SHP77 (cell line): ENCODE measurements at places on chromosomes 11 and 22.
A peak's percentile ranks its signal among the peaks of the same experiment; 100 is the strongest.

DNA sequence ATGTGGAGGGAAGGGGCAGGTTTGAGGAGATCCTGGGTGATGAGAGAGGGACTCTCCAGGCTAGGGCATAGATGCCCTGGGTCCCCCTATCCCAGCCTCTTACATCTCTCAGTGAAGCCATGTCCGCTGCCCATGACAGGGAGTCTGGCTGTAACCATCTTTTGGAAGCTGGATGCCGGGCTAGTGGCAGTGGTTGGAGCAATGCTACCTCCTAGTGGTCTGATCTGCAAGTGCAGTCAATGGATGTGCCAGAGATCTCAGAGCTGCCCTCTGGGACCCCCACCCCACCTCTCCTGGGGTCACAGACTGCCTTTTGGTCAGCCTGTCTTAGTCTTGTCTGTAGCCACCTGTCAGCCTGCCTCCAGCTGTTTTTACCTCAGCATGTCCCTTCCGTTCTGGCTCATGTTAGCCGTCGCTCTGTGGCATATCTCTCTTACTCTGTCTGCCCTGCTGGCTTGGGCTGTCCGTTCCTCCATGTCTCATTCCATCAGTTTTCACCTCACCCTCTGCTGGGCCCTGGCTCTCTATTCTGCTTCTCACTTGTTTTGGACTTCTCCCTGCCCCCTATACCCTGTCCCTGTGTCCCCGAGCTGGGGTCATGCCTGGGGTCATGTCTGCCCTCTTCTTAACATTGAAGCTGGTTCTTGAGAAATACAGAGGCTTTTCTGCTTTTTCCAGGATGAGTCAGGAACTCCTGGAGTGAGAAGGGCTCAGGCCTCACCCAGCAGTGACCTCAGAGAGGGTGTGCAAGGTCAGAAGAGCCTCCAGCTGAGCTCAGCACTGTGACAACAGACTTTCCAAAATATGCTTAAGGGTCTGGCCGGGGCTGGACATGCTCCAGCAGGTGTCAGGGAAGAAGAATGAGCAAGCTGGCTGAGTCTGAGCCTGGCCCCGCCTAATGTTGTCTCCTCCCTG, 52.0 kb upstream of the THY1 start:
- DNase-seq, result peak; percentile 36

DNA sequence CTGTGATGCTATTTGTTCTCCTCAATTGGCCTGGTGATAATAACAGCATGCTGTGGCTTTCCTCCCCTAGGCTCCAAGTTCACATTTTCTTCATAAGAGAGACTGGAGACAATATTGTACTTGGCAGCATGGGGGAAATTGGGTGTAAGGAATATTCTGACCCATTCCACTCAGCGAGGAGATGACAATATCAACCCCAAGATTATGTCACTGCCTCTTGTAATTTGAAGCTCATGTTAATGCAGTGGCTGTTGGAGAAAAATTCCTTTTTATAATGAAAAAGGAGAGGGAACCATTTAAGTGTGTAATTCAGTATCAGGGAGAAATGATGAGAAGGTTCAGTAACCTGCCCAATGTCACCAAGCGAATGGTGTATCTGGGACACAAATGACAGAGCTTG, 665.8 kb downstream of the NTM start:
- no peak for DNase-seq

DNA sequence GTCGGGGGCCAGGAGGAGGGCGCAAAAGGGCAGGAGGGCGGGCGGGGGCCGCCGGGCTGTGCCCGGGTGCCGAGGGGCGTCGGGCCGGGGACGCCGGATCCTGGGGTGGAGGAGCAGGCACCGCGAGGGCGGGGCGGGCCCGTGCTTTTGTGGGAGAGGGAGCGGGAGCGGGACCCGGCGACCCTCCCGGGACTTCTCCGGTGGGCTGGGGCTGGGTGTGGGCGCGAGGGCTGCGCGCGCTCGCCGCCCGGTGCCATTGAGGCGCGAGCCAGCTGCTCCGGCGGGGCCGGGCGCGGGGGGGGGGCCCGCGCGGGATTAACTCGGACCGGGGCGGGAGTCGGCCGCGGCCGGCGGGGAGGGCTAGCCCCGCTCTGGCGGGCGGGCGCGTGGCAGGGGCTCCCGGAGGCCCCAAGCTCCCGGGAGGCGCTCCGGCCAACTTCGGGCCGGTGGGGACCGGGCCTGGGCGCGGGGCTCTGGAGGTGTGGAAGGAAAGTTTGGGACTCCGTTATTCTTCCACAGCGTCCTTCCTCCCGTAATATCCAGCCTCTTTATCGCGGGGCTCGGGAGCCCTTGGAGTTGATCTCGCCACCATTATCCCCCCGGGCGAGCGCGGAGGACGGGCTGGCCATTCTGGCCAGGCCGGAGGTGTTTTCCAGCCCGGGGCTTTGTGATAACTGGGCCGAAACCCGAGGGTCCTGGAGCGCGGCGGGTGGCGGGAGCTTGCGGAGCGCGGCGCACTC, 936 bp downstream of the CECR2 start:
- no peak for DNase-seq

- DNase-seq, result no peak
Measured at GRCh38 chr11:123630126-123630608, 24.3 kb downstream of the SCN3B start.

DNA sequence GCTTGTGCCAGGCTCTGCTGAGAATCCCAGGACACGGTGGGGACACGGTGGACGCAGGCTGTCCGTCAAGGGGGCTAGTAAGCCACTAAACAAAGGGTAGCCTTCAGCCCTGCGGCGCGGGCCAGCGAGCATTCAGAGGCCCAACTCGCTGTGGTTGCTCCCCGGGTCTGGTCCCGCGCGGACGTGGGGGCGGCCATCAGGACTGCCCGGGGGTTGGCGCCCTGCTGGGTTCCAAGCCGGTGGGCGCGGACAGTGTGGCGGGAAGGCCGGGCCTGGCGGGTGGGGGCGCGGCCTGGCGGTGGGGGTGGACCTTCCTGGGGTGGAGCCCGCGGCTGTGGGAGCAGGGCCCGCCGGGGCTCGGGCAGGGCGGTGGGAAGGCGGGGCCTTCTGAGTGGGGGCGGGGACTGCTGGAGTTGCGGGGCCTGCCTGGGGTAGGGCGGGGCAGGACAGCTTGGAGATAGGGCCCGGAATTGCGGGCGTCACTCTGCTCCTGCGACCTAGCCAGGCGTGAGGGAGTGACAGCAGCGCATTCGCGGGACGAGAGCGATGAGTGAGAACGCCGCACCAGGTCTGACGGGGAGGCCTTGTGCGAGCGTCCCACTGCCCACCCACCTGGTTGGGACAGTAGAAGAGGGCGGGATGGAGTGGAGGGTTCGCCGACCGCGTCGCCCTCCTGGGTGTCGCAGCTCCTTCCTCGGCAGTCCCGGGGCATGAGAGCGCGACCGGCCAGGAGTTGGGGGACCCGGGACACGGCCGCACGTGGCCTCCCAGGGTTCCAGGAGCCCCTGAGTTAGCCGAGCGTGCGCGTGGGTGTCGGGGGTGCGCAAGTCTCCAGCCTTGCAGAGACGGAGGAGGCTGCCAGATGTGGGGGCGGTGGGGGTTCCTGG, at the start of gene SERHL2:
SERHL2 (plus strand) TSS at position 482 of the 887 bp plus-strand sequence; CDS start at position 547, 65 bp downstream.
- DNase-seq, result peak; percentile 79

DNA sequence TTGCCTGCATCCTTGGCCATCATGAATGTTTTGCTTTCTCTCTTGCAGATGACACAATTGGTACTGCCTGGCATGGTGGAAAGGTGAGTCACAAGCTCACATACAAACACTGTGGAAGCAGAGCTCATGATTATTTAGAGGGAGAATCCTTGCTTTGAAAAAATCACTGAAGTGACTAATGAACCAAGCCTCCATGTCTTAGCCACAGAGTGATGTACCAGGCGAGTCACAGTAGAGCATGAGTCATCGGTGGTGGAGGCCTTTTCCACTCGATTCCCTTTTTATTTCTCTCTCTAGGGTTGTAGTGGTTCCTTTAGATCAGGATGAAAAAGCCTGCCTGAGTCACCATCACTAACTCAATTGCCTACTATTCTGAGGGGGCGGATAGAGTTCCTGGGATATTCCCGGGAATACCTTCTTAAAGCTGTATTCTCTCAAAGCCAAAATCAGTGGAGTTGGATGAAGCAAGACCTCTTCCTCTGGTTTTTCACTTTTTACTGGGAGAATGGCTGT, 49.6 kb upstream of the ALKBH3 start:
- DNase-seq, result no peak

DNA sequence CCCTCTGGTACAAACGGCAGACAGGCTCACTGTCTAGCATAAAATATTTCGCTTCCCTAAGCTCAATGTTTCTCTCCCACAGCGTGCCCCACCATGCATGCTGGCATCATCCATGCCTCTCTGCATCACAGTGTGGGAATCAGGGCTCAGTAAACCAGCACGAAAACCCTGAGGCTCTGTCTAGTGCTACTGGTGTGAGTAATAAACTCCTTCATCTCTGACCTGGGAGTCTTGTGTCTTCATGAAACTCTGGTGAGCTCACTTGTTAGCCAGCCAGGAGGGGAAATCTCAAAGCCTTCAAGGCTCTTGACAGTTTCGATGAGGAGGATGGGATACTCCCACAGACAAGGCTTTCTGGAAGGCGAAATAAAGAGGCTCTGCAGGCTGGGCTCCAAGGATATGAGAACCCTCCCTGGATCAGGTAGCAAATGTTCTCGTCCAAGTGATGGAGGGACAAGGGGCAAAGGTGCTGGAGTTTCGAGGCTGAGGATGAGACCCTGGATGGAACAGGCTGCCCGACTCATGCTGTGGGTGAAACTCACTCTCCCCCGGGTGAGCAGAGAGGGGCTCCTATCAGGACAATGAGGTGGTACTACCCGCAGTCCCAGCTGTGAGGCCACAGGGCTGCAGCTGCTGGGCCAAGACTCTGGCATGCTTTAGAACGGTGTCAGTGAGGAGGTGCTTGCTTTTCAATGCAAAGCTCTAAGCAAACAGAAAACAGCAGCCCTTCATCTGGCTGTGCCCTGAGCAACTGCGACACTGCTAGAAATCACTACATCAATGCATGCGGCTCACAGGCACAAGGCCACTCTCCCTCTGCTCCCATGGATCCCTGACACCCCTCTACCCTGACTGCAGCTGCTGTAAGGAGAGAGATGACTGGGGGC, 69.3 kb downstream of the SHANK2 start:
- DNase-seq, result peak; percentile 21

DNA sequence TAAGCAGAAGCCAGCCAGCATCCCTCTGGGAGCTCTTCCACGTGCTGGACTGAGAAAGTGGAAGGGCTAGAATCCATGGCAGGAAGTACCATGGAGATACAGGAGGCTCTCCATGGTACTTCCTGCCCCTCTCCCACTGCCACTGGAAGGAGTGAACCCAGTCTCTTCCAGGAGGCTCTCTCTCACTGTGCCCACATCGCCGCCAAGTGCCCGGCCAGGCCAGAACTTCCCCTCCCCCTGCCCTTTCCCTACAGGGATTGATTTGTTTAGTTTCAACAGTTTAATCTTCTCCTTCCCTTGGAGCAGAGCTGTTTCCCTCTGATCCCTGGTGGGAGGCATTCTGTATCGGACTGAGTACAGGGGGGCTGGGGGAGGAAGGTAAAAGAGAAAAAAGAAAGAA, 133.6 kb downstream of the DSCAML1 start:
- DNase-seq, result no peak

DNA sequence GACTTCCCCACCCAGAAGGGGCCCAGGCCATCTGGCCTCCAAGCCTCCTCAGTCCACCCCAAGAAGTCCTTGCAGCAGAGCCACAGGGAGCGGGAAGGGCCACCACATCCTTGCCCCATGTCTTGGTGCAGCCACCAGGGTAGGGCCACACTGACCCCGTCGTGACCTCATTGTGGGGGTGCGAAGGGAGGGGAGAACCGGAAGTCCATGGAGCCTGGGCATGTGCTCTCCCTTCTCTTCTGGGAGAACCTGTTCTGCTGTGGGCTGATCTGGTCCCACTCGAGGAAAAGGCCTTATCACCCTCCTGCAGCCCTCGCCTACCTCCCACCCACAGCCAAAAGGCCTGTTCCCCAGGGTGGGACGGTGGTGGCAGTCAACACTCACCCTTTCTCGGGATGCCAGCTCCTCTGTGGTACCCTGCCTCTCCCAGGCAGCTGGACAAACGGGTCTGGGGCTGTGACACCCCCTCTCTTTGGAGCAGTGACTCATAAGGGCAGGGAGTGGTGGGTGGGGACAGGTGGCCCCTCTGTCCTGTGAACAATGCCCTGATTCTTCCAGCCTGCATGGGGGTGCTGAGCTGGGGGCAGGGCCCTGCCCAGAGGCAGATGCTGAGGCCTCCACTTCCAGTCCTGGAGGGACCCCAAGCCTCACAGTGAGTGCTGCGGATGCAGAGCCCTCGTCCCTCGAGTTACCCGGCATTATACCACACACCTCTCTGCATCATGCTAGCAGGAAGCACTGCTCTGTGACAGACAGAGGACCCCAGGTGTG, 14.6 kb upstream of the CTSD start:
- no peak for DNase-seq

- DNase-seq, result no peak
Measured at GRCh38 chr11:72739240-72740059, 12.8 kb downstream of the ARAP1 start.

DNA sequence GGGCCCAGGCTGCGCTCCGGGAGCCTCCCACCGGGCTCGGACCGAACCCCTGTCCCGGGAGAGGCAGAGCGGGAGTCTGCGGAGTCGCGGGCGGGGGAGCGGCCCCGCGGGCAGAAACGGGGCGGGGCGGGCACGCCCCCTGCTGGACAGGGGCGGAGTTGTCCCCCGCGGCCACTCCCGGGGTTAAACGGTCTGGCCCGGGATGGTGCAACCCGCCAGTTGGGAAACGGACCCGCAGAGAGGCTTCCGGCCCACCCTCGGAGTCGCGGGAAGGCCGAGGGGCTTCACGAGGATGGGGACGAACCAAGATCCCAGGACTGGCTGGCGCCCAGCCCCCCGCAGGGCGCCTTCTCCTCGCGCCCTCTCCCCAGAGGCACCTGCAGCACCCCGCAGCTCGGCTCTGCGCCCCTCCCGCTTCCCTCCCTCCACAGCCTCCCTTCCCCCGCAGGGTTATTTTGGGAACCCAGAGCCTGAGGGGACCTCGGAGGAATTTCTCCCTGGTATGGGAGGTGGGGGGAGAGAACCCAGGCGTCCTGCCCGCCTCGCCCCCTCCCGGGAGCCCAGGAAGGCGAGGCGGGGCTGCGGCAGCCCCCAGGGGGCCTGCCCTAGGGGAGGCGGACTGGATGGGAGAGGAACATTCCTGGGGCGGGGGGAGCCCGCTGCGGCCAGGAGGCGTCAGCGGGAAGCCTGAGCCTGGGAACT, 902 bp downstream of the RASGRP2 start:
- DNase-seq, result no peak

GRCh38 chr22:31610611-31611010, 51.4 kb downstream of the PISD start:
- no peak for DNase-seq

- DNase-seq, result no peak
Measured at GRCh38 chr11:44572436-44572835, 7.0 kb downstream of the CD82 start.

DNA sequence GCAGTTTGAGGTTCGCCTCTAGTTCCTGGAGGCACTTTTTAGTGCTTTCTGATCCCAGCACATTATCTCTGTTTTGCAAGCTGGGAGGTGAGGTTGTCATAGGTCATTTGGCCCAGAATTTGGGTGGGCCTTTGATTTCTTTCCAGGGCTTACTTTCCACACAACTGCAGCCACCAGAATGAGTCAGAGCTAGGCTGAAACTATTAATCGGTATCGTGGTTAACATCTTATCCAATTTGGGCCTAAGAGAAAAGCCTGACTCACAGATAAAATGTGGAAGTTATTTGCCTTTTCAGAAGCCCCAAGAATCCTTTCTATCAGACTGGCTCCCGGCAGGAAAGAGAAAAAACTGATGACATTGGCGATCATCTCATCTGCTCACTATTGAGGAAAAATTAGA, 166.4 kb downstream of the KIRREL3 start:
- DNase-seq, result no peak

- no peak for DNase-seq
Measured at GRCh38 chr11:69097263-69097662, 48.5 kb downstream of the TPCN2 start.

GRCh38 chr11:70122490-70123198, 44.5 kb downstream of the ANO1 start:
- no peak for DNase-seq

- DNase-seq, result no peak
Measured at GRCh38 chr11:44600839-44601383, 35.4 kb downstream of the CD82 start.
